GM18507 (cell line): ENCODE measurements at places on chromosomes 7 and 10.
A peak's percentile ranks its signal among the peaks of the same experiment; 100 is the strongest.

DNA sequence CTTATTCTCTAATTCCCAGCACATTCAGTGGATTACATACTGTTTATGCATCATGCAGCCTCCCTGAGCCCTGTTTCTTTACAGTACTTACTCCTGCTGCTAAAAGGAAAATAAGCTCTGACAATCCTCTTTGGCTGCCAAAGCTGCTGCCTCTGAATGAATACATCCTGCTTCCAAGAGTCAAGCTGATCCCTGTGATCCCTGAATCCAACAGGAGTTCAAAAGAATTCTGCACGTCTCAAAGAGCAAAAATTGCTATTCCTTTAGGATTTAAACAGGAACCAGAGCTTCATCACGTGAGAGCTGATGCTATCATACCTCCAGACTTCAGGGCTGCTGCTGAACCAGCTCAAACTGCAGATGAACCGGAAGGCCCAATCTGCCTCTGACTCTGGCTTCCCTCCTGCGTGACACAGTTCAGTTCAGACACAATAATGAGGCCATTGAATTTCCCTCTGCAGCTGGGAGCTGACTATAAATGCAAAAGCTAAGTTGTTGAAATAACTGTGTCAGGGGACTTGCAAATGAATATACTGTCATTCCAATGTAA lies 851.0 kb upstream of the PHF14 start:
- DNase-seq, result no peak

DNA sequence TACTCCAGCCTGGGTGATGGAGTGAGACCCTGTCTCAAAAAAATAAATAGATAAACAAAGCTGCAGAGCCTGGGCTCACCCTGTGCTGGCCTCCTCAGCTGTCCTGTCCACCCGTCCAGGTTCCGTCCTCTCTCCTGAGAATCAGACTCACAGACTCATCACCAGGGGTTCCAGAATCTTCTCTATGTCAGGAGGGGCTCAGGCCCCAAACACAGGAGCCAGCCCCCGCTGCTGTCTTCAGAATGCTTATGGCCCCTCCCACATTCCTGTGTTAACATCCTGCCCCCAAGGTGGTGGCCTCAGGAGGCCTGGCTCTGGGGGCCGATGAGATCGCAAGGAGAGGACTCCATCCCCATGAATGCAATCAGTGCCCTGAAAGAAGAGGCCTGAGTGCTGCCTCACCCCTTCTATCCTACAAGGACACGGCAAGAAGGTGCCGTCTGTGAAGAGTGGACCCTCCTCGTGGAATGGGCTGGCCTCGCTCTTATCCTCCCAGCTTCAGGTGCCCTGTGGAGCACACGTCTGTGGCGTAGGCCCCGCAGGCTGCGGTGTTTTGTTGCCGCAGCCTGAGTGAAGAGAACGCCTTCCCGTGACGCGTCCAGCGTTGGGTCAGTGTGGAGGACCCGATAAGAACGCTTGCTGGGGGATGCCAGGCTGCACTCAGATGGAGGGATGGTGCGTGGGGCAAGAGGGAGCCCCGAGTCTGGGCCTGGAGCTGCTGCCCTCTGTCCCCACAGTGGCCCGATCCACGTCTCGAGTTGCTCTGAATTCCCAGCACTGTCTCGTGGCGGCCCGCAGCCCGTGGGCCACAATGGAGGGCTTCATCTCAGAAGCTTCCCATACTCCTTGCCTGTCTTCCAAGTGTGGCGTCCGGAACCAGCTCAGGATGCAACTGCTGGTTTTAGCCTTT lies 77.1 kb downstream of the INPP5A start:
- DNase-seq, result no peak

- no peak for DNase-seq
Observed at GRCh38 chr7:25543798-25544197, 315.5 kb upstream of the NPVF start.

DNA sequence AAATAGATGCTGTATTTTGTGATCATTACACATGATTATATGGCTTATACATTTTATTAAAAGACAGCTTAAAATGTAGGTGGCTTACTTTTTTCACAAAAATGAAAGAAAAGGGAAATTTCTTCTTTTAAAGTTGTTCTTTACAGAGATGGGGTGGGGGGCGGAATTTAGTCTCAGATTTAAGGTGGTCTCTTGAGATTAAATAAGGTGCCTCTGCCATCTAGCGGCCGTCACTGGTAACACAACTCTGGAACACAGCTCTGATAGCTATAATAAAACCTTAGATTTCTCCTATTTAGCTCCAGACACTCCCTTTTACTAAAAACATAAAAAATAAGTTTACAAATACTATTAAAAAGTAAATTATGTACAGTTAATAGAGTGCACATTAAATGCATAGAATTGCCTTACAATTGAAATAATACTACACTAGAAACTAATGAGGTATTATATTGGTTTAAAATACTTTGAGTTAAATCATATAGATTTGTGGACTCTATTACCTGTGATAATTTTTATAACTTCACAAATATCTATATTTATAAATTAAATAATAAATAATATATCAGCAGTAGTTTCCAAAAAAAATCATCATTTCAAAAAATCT lies 210.9 kb downstream of the DGKB start:
- no peak for DNase-seq

GRCh38 chr7:123271856-123272255 lies 72.1 kb upstream of the SLC13A1 start:
- DNase-seq, result no peak

DNA sequence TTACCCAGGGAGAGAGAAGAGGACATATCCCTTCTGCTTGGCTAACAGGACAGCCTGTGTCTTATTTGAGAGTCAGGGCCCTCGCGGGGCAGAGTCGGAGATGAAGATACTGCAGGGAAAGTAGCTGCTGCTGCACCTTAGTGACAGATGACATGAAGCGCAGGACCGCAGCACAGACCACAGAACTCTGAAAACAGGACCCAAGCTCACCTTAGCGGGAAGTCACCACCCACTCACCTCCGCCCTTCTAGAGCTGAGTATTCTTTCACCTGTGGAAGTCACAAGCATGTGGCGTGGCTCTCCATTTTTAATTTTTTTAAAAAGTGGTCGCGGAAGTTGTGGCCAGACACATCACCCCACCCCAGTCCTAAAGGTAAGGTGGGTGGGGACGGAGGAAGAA lies 191.4 kb downstream of the FAM107B start:
- no peak for DNase-seq

DNA sequence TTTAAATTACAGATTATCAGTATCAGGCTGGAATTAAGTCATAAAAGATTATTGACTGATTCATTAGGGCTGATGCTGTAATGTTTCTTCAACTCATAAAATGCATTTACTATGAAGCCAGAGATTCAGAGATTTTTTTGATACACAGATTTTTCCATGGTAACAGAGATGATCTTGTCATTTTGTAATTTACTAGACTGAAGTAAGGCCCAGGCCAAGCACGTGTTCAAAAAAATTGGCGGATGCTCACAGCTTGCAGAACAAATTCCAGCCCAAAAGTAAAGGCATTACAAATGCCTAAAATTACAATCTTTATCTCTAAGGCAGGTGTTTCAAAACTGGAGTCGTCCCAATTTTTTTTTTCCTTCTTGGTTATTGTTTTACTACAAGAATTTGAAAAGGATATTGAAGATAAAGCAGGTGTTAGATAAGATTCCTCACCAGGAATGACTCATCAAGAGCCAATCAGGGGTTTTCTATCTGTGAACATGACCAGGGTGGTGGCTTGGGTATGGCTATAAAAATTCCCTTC lies 78.4 kb upstream of the MEOX2 start:
- DNase-seq, result no peak

GRCh38 chr10:102729029-102730026 lies 14.4 kb upstream of the WBP1L start:
- peak; percentile 44 for DNase-seq

- DNase-seq, result no peak
Observed at GRCh38 chr10:93254180-93254853, 180.6 kb downstream of the CYP26A1 start.

GRCh38 chr7:112137141-112138101 lies 68.8 kb downstream of the DOCK4 start:
- no peak for DNase-seq

DNA sequence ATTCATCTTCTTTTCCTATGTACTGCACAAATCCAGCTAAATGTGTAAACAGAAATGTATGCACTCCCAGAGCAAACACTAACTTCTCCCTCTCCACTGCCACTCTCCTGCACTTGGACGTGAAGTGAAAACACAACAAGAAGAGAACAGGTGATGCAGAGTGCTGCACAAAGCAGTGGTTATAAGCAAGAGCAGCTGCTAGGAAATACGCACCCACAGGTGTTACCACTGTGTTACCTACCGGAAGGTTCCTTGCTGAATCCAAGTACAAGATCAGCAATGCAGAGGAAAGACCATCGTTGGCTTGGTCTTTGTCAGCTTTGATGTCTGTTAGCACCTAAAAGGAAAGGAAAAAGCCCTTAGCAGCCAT lies 54.6 kb upstream of the NCAPG2 start:
- no peak for DNase-seq

GRCh38 chr7:102254521-102254920 lies 32.1 kb upstream of the SH2B2 start:
- no peak for DNase-seq

GRCh38 chr7:155229548-155230168 lies 68.0 kb upstream of the INSIG1 start:
- DNase-seq, result no peak

DNA sequence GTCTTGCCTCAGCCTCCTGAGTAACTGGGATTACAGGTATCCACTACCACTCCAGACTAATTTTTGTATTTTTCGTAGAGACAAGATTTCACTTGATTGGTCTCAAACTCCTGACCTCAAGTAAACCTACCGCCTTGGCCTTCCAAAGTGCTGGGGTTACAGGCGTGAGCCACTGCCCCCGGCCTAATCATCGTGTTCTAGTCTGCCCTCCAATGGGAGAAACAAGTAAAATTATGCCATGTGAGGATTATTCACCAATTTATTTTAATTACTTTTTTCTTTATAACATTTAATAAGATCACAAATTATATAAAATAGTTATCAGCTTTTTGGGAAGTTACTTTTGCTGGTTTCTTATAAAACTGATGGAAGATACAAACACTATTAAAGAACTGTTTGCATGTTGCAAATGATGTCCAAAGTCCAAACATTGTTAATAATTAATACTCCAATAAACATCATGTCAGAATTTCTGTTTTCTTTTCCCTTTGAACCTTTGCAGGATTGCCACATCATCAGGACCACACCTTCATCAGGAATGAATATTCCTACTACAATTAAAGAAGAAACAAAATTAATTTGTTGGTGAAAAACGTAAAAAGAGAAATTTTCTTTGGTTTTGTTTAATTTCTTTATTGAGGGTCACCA lies 786 bp upstream of the AKR1C4 start:
- DNase-seq, result no peak

DNA sequence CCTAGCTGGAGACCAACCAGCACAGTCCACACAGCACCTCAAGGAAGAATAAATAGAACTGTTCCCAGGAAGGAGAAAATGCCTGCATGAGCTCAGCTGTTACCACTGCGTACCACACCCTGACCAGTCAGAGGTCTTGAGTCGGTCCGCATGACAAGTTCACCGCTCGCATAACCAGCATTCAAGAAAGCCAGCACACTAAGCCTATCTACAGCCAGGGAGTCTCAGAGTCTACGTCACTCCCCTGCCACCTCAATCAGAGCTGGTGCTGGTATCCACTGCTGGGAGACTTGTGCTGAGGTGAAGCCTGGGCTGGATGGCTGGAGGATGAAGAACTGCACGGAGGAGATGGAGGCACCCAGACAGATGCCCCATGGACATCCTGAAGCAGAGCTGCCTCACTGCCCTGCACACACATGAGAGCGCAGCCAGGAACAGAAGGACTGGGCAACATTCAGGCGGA lies 19.6 kb downstream of the AKR1C1 start:
- no peak for DNase-seq

DNA sequence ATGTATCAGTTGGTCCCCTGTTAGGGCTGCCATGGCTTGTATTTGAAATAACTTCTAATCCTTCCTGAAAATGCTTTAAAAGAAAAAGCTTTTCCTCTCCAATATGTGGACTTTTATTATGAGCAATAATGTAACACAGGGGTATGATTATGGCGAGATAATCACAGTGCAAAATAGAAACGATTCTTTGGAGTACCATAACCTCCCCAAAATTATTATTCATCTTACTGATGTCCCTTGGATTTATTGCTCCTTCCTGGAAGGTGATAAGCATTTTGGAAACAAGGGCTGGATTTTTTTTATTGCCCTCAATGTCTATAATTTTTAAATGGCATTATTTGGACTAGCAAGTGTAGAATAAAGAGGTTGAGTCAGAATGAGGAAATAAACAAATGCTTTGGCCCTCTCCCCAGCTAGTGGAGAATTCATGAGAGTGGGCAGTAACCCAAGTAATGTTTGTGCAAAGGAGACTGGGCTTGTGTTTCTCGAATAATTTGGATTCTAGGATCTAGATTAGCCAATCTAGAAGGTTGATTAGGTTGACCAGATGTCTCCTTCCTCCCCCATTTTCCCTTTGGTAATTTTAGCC lies 403.9 kb upstream of the CELF2 start:
- DNase-seq, result no peak

DNA sequence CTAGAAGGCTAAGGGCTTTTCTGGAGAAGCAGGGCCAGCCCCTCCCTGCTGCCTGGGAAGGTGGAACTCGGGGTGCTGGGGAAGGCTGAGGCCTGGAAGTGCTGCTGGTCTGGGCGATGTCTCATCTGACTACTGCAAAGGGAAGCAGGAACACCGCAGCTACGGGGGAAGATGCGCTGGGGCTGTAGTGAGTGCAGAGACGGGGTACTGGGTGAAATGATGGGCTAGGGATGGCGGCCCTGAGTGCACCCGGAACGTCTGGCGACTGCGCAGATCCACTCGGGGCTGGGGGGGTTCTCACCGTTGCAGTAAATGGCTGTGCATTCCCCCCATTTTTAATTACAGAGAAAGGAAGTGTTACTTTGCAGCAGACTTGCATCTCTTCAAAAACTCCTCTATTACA lies 195.4 kb upstream of the ADARB2 start:
- no peak for DNase-seq

- DNase-seq, result no peak
Observed at GRCh38 chr7:142420554-142421362, 162.9 kb upstream of the PRSS58 start.

DNA sequence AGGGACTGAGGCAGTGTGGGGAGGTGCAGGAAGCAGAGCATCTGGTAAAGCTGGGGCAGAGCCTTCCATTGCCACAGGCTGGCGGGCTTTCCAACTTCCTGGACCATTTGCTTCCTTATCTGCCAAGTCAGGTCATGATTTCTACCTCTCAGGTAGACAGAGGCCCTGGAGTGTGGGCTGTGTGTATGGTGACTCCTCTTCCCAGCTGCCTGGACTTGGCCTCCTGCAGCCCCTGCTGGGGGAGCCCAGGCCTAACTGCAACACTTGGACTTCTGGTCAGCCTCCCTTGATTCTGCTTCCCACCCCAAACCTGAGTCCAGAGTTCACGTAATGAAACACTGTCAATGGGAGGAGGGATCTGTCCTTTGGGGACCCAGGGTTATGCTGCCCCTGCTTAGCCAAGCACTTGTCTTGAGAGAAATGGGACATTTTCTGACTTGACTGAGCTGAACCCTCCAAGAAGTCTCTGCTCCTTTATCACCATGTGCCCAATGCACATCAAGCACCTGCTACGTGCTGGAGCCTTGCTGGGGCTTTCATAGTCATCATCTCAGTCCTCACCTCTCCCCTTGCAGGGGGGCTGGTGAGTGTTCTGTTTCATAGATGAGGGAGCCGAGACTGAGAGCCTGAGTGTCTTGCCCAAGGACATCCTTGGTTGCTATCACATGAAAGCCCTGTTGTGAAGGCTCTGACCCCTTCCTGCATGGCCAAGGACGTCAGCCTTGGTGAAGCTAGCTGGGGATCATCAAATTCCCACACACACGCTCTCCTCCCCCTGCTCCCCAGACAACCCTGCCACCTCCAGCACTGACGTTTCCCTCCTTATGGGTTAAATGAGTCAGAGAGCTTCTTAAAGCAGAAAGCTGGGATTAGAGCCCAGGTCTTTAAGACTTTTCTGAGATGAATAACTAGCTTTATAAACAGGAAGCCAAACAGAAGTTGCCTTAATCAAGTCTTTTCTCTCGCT lies 3.4 kb downstream of the CLEC2L start:
- no peak for DNase-seq
